Fibroblast of the conjunctiva (primary cell): ENCODE measurements at places on chromosomes 6 and 20.

- DNase-seq: no peak
These were observed 4.4 kb downstream of the SLC13A3 start for GRCh38 chr20:46646659-46647380.

GRCh38 chr6:169141671-169142537, 111.7 kb downstream of the THBS2 start:
- no peak for DNase-seq

- DNase-seq: no peak
These were observed 57.3 kb downstream of the LINC00237 start for GRCh38 chr20:21048841-21049273.

DNA sequence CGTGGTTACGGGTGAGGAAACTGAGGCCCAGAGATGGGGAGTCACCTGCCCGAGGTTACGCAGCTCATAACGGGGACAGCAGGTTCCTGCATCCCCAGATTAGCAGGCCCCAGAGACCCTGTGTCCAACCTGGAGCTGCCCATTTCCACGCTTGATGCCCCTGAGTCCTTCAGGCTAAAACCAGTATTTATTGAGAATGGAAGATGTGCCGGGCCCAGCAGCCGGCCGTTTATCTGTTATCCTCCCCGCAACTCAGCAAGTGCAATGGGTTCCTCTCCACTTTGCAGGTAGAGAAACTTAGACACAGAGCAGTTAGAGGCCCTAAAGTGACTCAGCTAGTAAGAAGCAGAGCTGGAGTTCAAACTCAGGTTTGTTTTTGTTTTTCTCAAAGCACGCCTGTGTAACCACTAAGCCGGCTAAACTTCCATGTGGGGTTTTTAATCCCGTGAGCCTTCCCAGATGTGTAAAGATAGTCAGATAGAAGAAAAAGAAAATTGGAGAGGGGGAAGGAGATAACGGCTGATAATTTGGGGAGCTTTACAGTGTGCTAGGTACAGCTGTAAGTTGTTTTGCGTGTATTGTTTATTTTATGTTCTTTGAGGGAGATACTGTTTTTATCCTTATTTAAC, 775 bp downstream of the PFDN4 start:
- no peak for DNase-seq

GRCh38 chr6:129954749-129955431, 63.5 kb upstream of the L3MBTL3 start:
- DNase-seq: no peak

DNA sequence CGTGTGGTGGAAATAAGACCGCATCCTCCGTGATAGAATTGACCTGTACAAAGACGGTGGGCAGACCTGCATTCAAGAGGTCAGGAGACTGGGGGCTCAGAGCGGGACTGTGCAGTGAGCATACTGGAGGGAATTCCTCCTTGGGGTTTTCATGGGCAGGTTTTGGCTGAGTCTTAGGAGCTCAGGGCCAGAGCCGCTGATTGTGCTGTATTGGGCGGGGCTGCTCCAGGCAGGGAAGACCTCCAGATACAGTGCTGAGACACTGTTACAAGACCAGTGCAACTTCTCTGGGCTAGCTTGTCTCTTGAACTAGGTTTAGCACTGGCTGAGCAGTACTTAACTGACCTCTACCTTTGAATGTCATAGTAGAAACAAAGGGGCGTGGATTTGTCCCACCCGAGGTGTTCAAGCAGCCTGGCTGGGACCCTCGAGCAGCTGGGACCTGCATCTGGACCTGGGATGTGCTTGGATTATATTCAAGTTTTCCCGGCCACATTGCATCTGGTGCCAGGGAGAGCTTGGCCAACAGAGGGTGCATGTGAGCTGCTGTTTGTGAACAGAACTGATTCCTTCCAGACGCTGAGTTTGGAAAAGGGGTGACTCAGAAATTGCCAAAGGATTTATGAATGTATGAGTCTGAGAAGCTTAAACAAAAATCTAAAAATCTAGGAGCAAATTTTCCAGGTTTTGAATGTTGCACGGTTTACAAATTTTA, 33.4 kb upstream of the SLC22A1 start:
- peak; percentile 80 for DNase-seq

GRCh38 chr6:41228096-41228495, at the start of gene TREML4:
TREML4 (plus strand) TSS chr6:41228349; CDS start chr6:41228428, 79 bp downstream.
- no peak for DNase-seq

- no peak for DNase-seq
These were observed 523.6 kb upstream of the RNF217 start for GRCh38 chr6:124438546-124439065.

GRCh38 chr6:14702678-14703077, 543.2 kb upstream of the JARID2 start:
- no peak for DNase-seq

GRCh38 chr6:46138281-46138680, 8.5 kb downstream of the ENPP4 start:
- no peak for DNase-seq

DNA sequence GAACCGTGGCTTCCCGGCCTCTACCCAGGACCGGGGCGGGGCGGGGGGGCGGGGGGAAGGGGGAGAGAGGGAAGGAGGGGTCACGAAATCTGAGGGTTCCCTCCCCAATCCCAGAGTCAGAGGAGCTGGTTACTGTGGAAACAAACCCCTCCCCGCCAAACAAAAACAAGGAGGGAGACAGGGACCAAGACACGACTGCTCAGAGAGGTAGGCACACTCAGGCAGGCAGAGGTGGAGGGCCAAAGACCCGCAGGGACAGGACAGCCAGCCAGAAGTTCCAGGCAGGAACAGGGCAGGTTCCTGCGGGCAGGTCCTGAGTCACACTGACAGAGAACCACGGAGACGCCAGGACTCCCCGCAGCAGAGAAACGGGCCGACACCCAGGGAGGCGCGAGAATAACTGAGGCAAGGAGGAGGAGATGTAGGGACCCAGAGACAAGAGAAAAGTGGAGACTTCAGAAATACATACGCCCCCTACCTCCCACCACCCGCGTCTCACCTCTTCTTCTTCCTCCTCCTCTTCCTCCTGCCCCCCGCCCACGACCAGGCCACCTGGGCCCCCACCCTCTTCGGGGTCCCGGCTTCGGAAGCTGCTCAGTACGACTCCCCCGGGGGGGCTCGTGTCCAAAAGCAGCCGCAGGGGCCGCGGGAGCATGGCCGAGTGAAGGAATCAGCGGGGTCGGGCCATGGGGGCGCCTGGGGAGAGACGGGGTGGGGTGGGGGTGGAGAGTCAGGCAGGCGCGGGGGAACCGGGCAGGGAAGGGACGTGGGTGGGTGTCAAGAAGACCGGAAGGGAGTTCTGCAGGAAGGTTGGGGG, 578 bp downstream of the RGL2 start:
- DNase-seq: peak; percentile 83

- DNase-seq: no peak
These were observed 460.2 kb upstream of the CDH4 start for GRCh38 chr20:60791823-60792222.

DNA sequence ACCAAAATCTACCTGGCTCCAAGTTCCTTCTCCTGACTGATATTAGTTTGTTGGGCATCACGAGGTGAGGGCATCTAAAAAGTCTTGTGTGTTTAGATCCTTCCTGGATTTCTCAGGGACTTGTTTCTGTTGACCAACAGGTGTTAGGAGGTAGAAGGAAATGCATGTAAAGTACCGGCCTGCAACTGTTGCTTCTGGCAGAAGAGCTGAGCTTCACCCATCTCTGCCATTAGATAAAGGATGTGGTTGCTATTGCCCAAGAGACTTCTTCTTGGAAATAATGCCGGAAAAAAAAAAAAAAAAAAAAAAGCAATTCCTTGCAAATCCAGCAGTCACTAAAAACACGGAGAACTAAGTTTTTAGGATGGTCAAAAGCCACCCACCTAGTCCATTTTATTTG, 303.1 kb downstream of the CDH26 start:
- DNase-seq: no peak

- DNase-seq: no peak
These were observed 509.5 kb upstream of the ID4 start for GRCh38 chr6:19327661-19328060.

DNA sequence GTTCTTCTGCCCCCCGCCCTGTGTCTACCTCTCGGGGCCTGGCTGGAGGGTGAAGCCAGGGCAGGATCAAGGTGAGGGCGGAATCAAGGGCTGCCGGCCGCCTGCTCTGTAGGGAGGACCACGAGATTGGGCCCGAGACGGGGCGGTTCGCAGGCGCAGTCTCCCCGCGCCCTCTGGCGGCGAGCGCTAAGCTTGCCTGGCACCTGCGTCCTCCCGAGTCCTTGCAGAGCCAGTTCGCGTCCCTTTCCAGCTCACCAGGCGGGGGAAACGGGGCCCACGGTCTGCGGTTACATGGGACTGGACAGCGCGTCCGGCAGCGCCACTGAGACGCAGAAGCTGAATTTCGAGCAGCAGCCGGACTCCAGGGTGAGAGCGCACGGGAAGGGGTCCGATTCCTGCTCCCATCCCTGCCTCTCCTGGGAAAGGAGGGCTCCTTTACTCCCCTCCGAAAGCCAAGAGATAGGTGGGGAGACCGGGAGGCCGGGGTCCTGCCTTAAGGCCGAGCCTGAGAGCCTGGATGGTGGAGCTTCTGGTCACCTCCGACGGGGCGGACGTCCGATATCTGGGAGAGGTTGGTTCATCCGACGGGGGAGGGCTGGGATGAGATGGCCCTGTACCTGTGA, 3.6 kb upstream of the MATN4 start:
- DNase-seq: no peak

GRCh38 chr6:130218134-130218533, 4.6 kb downstream of the SAMD3 start:
- DNase-seq: no peak

DNA sequence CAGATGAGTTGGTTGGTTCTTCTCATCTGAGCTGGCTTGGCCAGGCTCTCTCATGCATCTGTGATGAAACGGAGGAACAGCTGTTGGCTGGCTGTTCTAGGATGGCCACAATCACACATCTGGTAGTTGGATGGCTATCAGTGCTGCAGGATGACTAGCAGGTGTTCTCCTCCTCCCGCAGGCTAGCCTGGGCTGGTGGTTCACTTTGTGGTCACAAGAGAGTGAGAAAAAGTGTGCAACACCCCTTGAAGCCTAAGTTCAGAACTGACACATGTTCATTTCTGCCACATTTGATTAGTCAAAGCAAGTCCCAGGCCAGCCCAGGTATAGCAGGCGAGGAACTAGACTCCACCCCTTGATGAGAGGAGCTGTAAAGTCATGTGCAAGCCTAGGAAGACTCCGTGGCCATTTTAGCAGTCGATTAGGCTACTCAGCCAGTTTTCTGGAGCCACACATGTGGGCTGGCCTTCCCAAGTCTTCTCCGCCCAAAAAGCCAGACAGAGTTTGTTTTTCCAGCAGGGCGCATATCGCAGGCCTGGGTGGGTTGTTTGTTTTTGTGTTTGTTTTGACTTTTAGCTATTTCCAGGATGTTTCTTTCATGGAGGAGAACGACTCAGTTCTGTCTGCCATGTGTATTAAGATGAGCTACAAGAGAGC, 120.8 kb downstream of the ISM1 start:
- no peak for DNase-seq

DNA sequence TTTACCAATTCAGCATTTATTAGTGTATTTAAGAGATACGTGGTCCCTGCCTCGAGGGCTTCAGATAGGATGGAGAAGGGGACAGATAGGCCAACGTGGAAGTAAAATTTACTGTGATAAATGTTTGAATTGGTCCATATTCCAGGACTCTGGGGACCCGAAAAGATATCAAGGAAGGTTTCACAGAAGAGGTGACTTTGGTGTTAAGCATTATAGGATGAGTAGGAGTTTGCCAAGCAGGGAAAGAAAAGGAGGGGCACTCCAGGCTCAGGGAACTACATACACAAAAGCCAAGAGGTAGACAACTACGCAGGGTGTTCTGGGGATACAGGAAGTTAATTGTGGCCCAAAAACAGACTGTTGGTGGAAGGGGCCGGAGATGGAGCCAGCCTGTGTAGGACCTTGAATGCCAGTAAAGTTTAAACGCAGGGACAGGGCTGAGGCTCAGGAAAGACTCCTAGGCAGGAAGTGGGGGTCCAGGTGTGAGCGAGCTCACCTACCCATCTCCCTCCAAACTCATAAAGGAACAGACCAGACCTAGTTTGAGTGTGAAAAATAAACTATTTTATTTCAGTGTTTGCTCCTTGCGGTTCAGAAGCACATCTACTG, 37.0 kb downstream of the TGM2 start:
- no peak for DNase-seq

- DNase-seq: no peak
These were observed 222.6 kb upstream of the MARCKS start for GRCh38 chr6:113634352-113635163.

DNA sequence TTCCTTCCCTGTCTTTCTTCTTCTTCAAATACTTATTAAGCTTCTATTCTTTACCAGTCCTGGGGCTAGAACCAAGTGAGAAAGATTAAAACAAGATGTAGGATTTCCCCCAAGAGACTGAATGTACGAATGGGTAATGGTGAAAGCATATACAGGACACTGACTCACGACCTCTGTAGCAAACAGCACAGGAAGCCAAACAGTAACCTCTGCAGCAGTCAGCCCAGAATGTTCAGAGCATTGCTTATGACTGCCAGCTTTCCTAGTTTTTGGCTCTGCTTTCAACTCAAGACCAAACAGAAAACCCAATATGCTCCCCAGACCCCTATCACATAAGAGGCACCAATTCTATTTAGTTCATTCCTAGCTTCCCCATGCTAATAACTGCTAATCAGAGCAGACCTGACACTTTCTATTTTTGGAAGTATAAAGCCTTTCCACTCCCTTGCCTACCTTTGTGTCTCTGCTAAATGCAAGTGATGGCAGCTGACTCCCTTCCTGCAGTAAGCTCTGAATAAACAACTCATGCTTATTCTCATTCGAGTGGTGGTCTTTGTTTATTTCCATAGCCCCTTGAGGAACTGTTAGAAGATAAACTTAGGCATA, 690.6 kb downstream of the EPM2A start:
- peak; percentile 87 for DNase-seq

GRCh38 chr6:98054453-98054852, 771.4 kb upstream of the MMS22L start:
- no peak for DNase-seq
